ENCODE measurements at places on chromosomes 4 and X.

- peak; percentile 42 for DNase-seq
Measured at GRCh38 chrX:153925739-153926551, at the start of gene ARHGAP4. TSS of gene ARHGAP4 (minus strand) at chrX:153926264. CDS start at chrX:153926202, 62 bp downstream.

DNA sequence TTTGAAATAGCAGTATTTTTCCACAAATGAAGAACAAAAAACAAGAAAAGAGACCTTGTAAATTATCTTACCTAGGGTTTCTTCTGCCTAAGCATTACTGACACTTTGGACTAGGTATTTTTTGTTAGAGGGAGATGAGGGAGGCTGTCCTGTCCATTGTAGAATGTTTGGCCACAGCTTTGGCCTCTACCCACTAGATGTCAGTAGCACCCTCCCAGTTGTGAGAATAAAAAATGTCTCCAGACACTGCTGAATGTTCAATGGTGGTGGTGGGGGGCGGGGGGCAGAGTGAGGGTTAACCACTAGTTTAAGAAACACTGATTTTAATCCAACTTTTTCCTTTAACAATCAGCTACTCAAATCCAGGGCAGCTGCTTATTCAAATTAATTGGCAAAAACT is 25.8 kb downstream of the OTUD4 start:
- no peak for DNase-seq

- DNase-seq: no peak
Measured at GRCh38 chr4:38073596-38074234, 113.5 kb downstream of the PTTG2 start.

DNA sequence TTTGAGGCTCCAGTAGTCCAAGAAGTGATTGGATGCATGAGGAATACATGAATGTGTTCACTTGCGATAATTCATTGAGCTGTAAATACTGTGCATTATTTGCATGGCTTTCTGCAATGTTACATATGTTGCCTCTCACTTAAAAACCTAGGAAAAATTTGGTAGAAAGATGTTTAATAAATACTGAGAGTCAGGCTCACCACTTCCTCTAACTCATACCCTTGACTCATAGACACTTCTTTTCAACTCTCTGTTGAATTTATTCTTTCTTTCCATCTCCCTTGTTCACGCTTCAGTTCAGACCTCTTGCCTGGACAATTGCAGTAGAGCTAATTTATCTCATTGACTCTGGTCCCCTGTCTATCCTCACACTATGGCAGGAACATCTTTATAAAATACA is 35.8 kb upstream of the LEF1 start:
- no peak for DNase-seq

DNA sequence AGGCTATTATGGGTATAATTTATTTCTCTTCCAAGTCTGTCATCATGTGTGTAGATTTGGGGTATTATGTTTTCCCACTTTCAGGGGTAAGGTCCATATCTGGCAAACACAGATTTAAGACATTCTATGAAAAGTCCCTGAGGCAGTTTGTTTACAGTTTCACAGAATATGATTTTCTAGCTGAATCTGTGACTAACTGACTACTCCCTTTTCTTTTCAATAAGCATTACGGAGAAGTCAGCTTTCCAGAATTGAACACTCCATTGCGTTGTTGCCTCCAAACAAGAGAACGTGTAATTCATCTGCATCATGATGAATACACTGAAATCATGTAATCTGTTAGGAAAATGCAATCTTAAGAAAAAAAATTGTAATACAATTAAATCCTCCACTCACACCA is 226.7 kb upstream of the SFRP2 start:
- no peak for DNase-seq

- no peak for DNase-seq
Measured at GRCh38 chr4:76854858-76855257, 43.1 kb downstream of the SOWAHB start.

DNA sequence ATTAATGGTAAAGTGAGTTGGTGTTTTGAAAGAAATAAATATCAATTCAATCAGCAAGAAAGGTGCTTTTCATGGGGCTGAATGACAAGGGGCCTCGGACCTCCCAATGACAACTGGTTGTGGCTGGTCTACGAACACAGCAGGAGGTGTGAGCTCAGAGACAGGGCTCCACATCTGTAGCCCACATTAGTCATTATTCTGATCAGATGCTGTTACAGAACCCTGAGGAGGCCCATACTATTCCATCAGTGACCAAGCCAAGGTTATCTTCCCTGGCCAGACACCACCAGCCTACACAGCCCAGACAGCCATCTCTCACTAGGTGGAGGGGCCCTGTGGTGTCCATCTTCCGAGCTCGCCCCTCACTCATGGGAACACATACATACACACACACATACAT is 168.8 kb downstream of the SH3KBP1 start:
- DNase-seq: no peak

GRCh38 chr4:113732-114131 is 10.6 kb upstream of the ZNF718 start:
- DNase-seq: no peak

- no peak for DNase-seq
Measured at GRCh38 chrX:104318330-104319009, 63.7 kb upstream of the ESX1 start.

GRCh38 chr4:69092190-69092589 is 4.1 kb upstream of the UGT2B7 start:
- DNase-seq: no peak

DNA sequence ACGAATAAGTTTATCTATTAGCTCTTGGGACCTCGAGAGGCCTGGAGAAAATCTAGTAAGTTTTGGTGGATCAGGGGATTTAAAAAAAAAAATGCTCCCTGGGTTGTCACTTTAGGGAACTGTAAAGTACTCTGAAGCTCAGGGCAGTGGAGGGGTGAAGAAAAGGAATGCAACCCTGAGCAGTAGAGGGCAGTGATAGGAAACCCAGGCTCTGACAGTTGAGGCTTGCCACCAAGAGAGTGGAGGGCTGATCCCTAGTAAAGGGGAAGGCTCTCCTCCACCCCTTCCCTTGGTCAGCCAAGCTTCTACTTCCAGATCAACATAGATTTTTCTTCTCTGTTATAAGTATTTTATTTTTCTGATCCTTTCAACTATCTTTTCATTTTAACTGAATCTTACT is 73.1 kb downstream of the FBXO8 start:
- DNase-seq: no peak

GRCh38 chr4:1097553-1097952 is 15.8 kb downstream of the RNF212 start:
- DNase-seq: no peak

DNA sequence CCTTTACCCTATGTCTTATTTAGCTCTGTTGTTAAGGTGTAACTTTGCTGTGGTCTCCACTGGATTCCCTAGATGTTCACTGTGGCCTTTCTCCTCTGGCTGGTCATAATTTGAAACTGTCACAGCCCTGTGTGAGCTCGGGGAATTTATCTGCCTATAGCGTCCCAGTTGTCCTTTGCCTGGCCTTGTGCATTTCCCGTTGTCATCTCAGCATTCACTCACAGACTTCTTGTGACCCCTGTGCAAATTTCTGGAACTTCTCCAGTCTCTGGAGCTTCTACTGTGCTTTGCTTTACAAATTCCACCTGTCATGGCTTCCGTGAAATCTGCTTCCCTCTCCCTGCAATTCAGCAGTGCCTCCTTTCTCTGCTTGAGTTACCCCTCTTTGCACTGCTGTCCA is 106.7 kb downstream of the WWC2 start:
- no peak for DNase-seq

DNA sequence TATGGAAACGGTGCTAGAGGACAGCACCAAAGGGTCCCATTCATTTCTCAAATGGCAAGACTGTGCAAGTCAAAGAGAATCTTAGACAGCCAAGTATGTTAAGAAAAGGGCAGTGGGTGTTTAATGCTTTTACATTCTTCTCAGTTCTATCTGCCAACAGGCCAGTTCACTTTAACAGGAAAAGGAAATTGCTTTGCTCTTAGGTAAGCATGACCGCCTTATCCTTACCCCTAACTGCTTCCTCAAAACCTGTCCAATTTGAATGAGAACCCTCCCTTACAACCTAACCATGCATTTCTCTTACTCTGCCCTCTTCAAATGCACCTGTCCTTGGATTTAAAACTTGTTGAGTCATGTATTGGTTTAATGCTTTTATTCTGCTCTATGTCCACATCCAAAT is 44.5 kb upstream of the BLTP1 start:
- DNase-seq: no peak

DNA sequence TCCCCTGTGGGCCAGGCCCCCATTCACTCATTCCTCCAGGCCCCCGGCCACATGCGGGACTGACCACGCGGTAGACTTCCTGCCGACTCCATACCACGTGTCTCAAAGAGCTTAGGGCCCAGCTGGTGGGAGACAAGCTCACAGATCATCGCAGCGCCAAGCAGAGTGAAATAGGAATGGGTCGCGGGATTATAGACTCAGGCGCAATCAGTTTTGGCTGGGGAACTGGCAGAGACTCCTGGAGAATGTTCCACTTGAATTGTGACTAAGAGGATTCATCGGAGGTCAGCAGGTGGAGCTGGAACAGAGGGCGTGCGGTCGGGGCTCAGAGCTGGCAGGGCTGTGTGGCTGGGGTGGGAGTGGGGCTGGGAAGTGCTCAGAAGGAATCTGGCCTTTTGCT is 15.6 kb downstream of the ATP2B3 start:
- DNase-seq: no peak

GRCh38 chr4:72629540-72629939 is 60.5 kb upstream of the ADAMTS3 start:
- no peak for DNase-seq

DNA sequence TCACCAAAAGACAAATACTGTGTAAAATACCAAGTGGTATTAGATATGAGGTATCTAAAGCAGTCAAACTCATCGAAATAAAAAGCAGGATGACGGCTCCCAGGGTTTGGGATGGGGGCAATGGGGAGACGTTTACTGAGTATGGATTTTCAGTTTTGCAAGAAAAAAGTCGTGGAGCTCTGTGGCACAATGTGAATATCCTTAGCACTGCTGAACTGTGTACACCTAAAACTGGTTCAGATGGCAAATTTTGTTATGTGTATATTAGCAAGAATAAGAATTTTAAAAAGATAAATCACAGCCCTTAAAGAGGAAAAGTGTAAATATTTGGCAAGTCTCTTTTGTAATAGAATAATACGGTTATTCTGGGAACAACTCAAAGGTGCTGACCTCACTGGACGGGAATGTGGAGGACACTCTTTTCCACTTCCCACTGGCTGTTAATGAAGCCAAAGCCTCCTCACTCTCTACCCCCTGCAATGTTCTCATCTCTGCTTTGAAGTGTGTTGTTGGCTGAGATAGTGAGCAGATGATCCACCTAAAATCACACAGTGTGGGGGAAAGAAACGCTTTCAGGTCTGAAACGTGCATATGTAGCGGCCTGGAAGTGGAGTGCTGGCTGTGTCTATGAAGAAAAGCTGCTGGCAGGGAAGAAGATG is 49.2 kb downstream of the SEL1L3 start:
- DNase-seq: no peak

DNA sequence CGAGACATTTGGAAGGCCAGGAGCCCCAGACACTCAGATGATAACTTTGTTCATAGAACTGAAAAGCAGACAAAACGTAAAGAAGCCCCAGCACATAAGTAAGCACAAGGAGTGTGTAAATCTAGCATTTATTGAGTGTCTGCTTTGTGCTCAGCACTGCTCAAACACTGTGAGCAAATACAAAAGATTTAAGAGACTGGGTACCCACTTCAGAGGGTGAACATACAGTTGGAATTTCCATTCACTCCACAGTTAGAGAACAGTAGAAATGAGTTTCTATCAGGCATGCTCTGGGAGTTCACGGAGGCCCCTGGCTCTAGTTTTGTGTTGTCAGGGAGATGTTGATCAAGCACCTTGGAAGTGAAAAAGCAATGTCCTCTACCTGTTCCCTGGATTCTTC is 39.8 kb downstream of the ACE2 start:
- DNase-seq: no peak

- DNase-seq: no peak
Measured at GRCh38 chr4:81828991-81829390, 357.3 kb upstream of the RASGEF1B start.

- DNase-seq: no peak
Measured at GRCh38 chrX:44344687-44345086, 1.2 kb upstream of the EFHC2 start.

- DNase-seq: no peak
Measured at GRCh38 chr4:8271821-8272220, 2.3 kb downstream of the HTRA3 start.
